Cerebellar nuclear complex (tissue), 1 donor: ENCODE measurements at places on chromosomes 16 and 17.
A peak's percentile ranks its signal among the peaks of the same experiment; 100 is the strongest.

DNA sequence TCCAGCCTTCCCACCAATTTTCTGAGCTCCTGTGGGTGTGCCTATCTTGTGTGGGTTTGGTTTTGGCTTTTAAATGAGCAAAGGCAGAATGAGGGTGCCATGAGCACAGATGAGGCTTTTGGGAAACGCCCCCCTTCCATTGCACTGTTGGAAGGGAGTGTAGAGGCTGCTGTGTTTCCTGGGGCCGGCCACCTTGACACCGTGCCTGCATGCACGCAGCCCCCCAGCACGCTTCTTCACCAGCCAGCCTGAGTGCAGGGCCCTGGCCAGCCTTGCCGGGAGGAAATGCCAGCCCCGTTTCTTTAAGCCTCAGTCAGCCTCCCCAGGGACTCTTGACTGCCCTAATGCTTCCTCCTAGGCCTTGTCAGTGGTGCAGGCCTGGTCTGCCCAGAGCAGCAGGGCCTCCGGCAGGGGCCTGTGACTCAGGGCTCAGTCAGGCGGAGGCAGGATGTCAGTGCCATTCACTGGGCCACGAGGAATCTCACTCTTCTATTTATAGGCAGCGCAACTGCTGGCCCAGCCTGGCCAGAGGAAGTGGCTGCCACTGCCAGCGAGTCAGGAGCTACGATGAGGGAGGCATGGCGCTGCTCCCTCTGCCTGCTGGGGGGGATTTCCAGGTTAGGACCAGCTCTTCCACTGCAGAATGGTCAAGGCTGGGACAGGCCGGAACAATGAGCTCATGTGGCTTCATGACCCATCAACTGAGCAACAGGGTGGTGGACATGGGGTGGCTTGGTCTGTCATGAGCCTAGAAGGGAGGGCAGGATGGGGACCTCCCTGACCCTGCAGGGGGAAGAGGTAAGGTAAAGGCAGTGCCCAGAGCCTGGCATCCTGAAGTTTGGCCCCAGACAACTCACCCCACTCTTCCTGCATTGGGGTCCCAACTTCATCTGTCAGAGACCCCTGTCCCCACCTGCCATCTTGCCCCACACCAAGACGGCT lies 205.2 kb downstream of the RAB11FIP4 start:
- DNase-seq = peak; percentile 48

DNA sequence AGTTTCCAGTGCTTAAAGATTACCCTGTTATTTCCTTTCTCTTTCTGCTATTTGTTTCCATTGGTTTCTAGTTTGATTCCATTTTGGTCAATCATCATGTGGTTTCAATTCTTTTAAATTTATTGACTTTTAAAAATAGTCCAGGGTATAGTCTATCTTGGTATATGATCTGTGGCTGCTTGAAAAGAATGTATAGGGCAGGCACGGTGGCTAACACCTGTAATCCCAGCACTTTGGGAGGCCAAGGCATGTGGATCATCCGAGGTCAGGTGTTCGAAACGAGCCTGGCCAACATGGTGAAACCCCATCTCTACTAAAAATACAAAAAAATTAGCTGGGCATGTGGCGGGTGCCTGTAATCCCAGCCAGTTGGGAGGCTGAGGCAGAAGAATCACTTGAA lies 34.5 kb upstream of the NACA2 start:
- DNase-seq = no peak

GRCh38 chr17:427327-427726 lies 74.7 kb upstream of the RPH3AL start:
- no peak for DNase-seq

DNA sequence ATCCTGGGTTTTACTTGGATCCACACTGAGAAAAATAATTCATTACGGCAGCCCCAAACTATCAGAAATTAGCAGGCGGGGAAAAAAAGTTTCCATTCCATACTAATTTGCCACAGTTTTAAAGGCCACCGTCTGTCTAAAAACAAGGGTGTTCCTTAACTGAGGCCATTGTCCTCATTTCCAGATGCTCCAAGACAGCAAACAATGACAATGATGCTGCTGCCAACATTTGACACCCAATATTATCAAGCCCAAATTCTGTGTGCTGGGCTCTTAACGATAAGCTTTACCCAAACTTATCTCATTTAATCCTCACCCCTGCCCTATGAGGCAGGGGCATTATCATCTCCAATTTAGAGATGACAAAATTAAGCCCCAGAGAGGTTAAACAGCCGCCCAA lies 26.3 kb downstream of the CUEDC1 start:
- DNase-seq = no peak

- DNase-seq = no peak
Observed at GRCh38 chr17:54945671-54946070, 22.8 kb downstream of the COX11 start.

DNA sequence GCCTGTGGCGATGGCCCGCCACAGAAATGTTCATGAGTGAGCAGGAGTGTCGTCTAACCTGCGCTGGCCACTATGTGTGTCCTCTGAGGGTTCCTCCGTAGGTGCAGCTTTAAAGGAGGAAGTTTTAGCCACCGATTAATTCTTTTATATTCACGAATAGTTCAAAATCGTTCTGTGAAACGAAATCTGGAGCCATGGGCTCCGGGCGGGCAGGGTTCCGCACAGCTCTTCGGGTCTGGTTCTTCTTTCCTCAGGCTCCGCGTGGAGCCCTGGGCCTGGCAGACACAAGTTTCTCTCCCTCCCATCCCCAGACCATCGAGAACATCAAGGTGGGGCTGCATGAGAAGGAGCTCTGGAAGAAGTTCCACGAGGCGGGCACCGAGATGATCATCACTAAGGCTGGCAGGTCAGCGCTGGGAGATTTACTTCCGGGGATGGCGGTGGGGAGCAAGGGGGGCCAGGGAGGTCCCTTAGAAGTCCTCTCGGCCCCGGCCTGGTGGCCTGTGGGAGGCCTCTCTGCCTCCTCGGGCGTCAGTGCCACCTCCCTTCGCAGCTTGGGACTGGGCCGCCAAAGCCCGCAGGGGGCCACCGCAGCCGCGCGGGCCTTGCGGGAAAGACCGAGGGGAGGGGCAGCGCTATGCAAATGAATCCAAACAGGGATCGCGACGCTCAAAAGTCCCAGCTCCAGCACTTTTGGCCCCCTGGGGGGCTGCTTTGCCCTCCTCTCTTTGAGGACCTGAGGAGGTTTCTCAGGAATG lies 5.2 kb downstream of the TBX4 start:
- no peak for DNase-seq

DNA sequence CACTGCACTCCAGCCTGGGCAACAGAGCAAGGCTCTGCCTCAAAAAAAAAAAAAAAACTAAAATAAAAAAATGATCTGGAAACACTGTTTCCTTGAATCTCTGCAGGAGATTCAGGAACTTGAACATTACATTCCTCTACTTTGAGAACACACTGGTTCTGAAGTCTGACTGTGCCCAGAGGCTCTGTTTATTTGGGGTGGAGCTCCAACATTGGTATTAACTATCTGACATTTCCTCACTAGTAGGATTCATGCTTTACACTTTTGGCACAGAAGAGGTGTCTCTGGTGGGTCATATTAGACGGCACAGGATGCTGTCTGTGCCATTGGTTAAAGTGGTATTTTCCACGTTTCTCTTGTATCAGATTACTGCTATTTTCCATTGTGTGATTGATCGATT lies 10.4 kb downstream of the SULT1A2 start:
- no peak for DNase-seq

DNA sequence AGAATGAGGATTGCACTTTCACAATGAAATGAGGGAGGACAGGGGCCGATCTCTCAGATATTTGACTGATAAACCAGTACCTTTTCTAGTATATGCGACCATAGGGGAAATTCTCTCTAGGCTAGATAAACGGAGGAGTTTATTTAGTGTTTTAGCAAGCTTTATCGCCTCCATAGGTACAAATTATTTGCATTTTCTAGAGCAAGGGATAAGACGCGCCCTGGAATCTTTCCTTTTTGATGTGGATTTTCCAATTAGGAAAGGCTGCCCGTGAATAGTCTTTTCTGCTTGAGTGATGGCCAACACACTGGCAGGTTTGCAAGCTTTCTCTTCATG lies 351 bp upstream of the GDPD1 start:
- no peak for DNase-seq

- DNase-seq = no peak
Observed at GRCh38 chr17:38571833-38572668, 33.7 kb downstream of the SRCIN1 start.

DNA sequence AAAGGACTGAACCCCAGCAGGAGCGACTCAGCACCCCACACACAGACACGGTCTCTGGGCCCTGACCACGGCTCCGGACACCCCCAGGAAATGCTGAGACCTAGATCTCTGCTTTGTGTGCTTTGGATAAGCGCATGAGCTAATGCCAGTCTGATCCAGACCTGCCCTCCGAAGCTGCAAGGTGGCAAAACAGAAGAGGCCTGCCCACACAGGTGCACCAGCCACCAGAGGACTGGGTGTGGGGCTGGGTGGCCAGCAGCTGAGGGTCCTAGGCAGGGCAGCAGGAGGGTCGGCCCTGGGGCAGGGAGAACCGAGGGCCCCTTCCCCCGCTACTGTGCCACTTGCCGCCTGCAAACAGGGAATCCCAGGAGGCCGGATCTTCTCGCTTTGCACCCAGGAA lies 30.7 kb upstream of the EIF1 start:
- DNase-seq = no peak

- DNase-seq = no peak
Observed at GRCh38 chr16:7408700-7409365, 76.2 kb downstream of the RBFOX1 start.

DNA sequence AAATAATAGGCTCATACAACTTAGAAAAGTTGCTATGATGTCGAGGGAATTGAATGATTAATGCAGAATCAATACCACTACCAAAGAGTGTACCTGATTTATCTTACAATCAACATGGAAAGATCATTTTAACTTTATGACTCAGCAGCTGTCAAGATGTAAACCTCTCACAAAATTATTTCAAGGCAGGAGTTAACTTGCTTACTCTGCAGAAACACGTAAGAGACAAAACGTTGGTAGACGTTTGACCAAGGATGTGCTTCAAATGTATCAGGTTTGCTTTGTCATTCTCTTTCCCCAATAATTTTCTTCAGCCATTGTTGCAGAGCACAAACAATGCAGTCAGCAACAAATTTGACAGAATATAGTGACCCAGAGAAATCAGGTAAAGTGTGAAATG lies 415.8 kb upstream of the KIF2B start:
- no peak for DNase-seq

GRCh38 chr17:17729620-17730249 lies 48.5 kb downstream of the RAI1 start:
- no peak for DNase-seq

GRCh38 chr17:78922816-78923498 lies 2.2 kb downstream of the TIMP2 start:
- no peak for DNase-seq

DNA sequence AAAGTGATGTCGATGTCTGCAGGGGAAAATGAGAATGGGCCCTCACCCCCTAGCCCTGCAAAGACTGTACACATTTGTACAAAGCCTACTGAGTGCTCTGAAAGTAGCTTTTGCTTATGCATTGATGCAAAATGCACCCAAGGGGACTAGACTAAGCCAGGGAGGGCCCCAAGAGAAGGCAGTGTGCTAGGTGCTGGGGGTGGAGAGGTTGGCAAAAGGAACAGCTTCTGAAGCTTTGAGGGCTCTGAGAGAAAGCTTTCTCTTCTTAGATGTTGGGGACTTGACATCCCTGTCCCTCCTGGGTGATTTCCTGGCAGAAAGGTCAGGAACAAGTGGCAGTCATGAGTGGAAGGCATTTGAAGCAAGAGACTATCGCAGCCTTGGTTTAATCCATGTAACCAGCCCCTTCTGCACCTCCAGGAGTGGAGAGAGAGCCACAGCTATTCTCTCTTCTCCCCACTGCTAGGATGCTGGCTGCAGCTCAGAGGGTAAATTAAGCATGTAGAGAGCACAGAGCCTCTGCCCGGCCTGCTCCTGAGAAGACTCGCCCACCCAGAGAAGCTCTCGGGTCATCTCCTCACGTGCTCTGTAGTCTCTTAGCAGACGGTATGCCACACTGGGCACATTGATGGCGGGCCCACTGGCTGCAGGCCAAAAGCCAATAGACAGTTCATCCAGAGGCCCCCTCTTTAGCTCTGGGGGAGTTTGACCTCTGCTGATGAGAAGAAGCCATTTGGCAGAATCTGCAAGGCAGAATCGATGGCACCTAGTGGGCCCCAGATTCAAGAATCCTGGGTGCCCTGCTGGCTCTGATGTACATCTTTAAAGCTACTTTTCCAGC lies 221.4 kb downstream of the MSI2 start:
- DNase-seq = no peak

DNA sequence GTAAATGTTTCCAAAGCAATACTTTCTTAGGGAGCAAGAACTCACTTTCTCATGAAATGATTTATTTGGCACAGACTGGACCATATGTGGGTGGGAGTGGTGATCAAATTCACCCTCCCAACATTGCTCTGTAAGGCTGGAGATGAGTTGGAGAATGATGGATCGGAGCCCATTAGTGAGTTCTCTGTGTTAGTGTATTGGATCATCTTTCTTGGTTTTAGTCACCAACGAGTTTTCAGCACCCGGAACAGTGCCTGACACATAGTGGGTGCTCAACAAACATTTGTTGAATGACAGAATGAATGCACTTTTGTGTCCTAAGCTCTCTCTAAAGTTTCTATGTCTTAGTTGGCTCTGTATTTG lies 104.5 kb upstream of the FAM20A start:
- DNase-seq = no peak

DNA sequence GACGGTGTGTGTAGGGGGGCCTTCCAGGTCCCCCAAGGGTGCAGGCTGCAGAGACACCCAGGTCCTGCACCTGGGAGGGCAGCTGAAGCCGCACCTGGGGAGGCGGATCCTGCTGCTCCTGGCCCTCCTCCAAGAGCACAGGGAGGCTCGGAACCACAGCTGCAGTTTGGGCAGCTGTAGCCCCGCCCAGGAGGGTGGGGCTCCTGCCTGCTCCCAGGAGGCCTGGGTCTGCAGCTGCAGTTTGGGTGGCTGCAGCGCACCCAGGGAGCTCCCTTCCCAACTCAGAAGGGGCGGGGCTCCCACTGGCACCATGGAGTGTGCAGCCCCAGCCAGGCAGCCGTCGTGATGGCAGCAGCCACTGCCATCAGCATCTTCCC lies 69.4 kb upstream of the NKD1 start:
- no peak for DNase-seq

- DNase-seq = no peak
Observed at GRCh38 chr17:13129356-13129755, 111.5 kb upstream of the ELAC2 start.

DNA sequence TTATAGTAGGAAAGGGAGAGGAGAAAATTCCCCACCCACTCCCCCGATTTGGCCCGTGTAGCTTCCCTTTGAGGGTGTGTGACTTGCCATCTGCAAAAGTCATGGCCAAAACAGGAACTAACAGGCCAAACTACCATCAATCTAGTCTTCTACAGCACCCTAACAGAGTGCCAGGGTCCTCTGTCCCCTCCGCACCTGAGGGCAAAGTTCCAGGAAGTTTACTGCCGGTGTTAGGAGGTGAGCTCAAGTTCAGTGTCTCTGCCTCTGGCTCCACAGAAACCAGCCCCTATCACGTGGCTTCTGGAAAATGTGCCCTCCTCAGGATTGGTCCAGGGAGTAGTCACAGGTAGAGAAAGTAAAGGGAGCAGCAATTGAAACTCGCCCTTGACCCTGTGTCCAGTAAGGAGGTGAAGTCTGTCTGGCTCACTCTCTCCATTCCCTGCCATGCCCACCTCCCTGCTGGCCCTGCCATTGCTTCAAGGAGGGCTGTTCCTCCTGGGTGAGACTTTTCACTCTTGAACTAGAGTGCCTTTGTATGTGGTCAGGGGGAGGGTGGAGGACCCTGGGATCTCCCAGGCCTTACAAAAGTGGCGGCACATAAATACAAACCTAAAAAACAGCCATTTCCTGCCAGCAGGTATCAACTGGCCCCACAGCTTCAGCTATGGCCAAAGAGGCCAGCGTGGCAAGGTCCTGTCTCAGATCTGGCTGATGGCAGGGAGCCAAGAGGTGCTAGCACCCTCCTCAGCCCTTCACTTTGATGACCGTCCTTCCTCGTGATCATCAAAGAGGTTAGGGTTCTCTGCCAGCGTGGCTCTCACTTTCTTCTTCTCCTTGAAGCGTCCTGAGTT lies 5.3 kb downstream of the PRR15L start:
- DNase-seq = no peak
